ENCODE measurements at places on chromosomes 6 and 20. TPM values are rescaled to one million over a fixed set of nuclear protein-coding genes. Genes with fewer than 3 reads are reported as not detected.

The PROCR gene
- 2.5 TPM for total RNA-seq

The SEC63 gene
- total RNA-seq, result 72.6 TPM

The SPATA2 gene
- total RNA-seq, result 10.3 TPM

The LY6G5B gene
- total RNA-seq, result 25.3 TPM

The CLPSL1 gene
- total RNA-seq, result not detected

The SEMG1 gene
- total RNA-seq, result not detected

The PRDM13 gene
- total RNA-seq, result not detected

The FLOT1 gene
- 152 TPM for total RNA-seq

The SCGN gene
- total RNA-seq, result not detected

The WDR27 gene
- total RNA-seq, result 38.3 TPM

The GJA10 gene
- total RNA-seq, result not detected

The TGM2 gene
- 0.76 TPM for total RNA-seq

The EYS gene
- not detected for total RNA-seq

The TENT5A gene
- 0.79 TPM for total RNA-seq

The DCBLD1 gene
- total RNA-seq, result 2.9 TPM

The ADGRB3 gene
- 0.05 TPM for total RNA-seq

The DZANK1 gene
- total RNA-seq, result 2.1 TPM

The SNAI1 gene
- total RNA-seq, result 0.34 TPM

The SYNE1 gene
- 26.0 TPM for total RNA-seq

The HNF4A gene
- total RNA-seq, result not detected

The FAM217A gene
- total RNA-seq, result not detected

The VSX1 gene
- not detected for total RNA-seq

The GFOD1 gene
- 1.1 TPM for total RNA-seq

The CLDN20 gene
- total RNA-seq, result not detected

The SNAP25 gene
- total RNA-seq, result 7.2 TPM

The FOXC1 gene
- total RNA-seq, result not detected

The OLIG3 gene
- total RNA-seq, result 3.5 TPM

The SLC29A1 gene
- total RNA-seq, result 80.8 TPM

The SRC gene
- total RNA-seq, result 5.1 TPM

The WFDC5 gene
- total RNA-seq, result 5.4 TPM

The NKX2-4 gene
- not detected for total RNA-seq

The TRIM40 gene
- total RNA-seq, result not detected

The ELOVL4 gene
- 3.2 TPM for total RNA-seq

Data from activated T-helper 17 cell treated with anti-CD3 and anti-CD28 coated beads, Interleukin-2, amount 50 U/mL, for 72 hours (primary cell).